SK-N-MC (cell line): ENCODE measurements at places on chromosomes 4 and X.

- no peak for DNase-seq
Measured at GRCh38 chr4:81319657-81320056, 104.6 kb upstream of the PRKG2 start.

- DNase-seq: no peak
Measured at GRCh38 chr4:177283167-177283566, 26.5 kb upstream of the NEIL3 start.

DNA sequence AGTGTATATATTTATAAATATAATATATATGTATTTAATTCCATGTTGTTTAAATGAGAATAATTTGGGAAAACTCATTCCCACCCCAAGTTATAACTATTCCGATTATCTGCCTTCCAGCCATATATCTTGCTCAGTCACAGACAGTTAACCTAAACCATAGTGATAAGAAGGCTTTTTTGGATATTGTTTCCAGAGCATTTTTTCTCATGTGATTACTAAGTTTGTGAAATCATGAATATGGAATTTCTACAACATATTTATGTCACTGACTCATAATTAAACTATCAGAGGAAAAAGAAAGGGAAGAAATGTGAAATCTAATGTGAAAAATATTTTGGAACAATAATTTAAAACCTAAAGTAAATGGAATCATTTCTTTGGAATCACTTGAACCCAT is 1163.5 kb upstream of the PABPC4L start:
- DNase-seq: no peak

GRCh38 chrX:13180807-13181206 is 136.4 kb upstream of the FAM9C start:
- no peak for DNase-seq

GRCh38 chr4:149493492-149493891 is 322.2 kb downstream of the IQCM start:
- DNase-seq: no peak

DNA sequence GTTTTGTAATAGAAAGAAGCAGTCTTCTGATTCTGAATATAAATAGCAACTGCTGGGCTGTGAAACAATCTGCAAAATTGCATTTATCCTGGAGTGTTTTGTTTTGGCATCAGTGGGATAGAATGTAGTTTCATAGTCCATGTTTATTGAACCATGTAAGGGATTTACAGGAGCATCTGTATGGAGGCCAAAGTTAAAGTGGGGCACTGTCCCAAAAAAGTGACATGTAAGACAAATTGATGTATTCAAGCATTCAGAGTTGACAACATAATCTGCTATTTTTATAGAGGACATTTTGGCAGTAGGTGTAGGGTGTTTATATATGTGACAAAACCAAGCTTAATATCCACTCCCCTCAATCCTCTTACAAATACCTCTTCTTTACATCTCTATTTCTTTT is 200.5 kb upstream of the ANK2 start:
- no peak for DNase-seq

GRCh38 chrX:132226169-132226568 is 6.9 kb upstream of the RAP2C start:
- no peak for DNase-seq

DNA sequence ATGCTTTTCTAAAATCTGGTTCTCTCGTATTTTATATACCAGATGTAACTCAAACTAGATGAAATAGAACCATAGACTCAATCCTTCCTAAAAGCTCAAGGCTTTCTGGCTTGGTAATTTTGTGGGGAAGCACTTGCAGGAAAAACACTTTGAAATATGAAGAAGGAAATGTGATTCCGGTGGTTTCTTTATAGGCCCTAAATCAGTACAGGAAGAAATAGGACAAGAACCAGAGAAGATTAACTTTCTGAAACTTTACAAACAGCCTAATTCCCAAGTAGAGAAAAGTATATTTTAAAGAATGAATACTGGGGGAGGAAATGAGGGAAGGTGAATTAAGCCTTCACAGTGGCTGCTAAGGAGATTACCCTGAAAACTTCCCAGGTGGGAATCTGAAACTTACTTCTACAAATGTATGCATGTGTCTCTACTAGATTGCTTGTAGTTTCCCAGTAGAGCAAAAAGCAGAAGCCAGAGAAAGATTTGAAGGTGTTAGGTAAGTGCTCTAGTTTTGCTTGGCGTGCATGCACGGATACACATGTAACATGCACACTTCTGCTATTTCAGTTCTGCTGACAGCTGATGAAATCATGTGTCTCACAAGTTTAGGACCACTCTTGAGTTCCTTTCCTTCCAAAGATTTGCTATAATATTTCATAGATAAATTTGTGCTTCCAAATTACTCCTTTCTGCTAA is 92.1 kb downstream of the AFF1 start:
- DNase-seq: no peak

DNA sequence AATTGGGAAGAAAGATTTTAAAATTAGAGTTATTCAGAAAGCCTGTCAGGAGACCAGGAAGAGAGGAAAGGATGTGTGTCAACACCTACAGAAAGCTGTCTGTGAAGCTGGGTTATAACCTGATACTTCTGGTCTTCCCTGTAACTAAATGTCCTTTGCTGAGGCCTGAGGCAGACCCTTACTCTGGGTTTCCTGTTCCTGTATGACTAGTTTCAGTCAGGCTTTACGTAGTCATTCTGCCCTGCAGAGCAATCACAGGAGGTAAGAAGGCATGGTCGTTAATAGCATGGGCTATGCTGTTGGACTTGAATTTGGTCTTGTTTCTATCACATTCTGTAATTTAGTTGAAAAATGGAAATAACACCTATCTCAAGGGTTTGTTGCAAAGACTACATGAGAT is 110.5 kb upstream of the IGFBP7 start:
- DNase-seq: no peak

DNA sequence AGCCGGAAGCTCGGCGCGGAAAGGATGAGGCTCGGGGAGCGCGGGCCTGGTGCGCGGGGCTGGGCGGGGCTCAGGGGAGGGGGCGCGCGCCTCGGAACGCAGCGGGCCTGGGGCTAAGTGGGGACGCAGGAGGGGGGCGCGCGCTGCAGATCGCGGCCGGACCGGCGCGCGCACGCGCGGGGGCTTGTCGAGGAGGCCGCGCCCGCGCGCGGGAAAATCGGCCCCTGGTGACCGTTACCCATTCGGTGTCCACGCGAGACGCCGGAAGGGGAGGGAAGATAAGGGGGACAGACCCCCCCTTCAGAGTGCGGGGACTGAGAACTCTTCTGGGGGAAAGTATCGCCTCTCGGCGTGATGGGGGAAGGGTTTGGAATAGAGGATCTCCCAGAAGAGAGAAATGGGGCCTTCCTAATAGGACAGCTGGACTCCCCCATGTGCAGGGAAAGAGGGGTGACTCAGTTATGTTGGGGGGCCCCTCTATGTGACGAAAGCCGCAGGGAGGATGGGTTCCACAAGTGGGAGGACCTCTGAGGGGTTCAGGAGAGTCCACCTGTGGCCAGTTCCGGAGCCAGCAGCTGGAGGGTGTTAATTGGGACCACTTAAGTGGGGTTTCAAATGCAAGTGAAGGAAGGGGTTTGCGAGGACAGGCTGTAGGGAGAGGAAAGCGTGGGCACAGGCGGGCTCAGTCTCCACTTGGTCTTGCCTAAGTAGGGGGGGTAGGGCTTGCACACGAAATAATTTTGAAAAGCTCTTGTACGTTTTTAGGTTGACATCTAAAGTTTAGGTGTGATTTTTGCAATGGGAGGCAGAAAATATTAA is 584 bp downstream of the SUV39H1 start:
- DNase-seq: no peak

DNA sequence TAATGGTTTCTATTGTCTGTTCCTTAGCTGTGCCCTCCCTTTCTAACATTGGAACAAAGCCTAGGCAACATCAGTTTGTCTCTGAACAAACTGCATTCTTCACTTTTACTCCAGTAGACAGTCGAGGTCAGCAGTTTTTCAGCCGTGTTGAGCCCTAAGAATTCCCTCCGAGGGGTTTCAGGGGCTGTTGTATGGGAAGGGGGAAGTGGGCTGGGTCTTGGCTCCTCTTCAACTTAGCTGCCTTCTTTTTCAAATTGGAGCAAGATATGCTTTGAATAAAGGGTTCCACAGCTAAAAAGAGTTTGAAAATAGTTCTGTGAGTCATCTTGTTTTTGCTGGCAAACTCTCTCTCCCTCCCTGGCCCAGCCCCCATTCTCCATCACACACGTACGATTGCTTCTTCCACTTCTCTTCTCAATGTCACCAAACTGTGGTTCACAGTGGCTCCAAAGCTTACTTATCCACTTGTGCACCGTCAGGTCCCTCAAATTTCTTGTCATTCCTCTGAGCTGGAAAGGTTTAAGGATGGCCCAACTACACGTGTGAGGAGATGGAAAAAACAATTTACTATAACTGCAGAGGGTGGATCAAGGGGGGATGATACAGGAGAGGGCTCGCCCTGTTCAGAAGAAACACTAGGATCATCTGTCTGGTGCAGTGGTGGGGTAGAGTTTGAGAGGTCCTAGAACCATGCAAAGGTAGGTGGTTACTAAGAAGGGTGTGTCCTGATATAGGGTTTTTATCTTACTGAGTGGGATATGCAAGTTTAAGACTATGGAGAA is 9.2 kb upstream of the MAML3 start:
- DNase-seq: no peak

- DNase-seq: no peak
Measured at GRCh38 chr4:147550626-147551246, 66.5 kb upstream of the TMEM184C start.

DNA sequence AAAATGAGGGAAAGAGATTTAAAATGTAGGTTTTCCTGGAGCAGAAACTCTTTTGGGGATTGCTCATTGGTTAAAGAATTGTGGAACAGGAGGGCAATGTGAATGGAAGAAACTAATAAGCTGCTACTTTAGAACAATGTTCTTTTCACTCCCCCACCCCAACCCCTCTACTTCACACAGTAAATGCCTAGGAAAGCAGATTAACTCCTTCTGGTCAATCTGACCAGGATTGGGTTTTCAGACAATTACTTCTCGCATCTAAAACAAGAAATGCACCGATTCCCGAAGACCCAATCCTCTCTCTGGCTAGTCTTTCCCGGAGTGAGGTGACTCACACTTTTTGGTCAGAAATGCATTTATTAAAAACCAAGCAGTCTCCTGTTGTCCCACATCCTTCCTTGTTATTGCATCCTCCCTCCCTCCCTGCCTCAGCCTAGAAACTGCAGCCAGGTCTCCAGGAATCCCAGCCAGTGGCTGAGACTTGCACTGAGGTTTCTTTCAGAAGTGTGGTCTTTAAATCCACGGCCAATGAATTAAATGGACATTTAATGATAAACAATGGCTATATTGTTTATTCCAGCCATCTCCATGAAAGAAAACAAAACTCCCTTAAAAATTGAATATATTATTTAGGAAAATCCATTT is 21.4 kb downstream of the MFAP3L start:
- no peak for DNase-seq

GRCh38 chrX:148441387-148441786 is 59.0 kb upstream of the AFF2 start:
- DNase-seq: no peak

GRCh38 chrX:45164995-45165394 is 35.7 kb downstream of the DIPK2B start:
- no peak for DNase-seq

DNA sequence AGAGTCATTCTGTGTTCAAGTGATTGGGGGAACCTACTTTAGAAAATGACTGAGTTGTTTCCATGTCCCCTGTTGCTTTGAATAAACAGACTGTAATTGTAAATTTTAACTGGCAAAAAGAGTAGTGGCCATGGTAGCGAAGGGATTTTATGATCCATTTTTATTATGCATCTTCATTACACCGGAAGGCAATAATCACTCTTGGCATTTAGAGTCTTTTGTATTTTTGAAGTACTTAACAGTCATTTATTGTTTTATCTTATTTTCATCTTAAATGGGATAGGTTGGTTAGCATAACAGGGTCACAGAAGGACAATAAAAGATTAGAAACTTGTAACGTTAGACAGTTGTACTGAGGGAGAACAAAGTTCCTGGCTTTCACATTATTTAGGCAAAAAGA is 11.0 kb upstream of the OTC start:
- no peak for DNase-seq

GRCh38 chr4:124883632-124884031 is 171.1 kb upstream of the ANKRD50 start:
- DNase-seq: no peak

GRCh38 chr4:52259978-52260377 is 208.9 kb downstream of the SPATA18 start:
- no peak for DNase-seq

- DNase-seq: no peak
Measured at GRCh38 chr4:21946858-21947257, 1.7 kb downstream of the KCNIP4 start.

DNA sequence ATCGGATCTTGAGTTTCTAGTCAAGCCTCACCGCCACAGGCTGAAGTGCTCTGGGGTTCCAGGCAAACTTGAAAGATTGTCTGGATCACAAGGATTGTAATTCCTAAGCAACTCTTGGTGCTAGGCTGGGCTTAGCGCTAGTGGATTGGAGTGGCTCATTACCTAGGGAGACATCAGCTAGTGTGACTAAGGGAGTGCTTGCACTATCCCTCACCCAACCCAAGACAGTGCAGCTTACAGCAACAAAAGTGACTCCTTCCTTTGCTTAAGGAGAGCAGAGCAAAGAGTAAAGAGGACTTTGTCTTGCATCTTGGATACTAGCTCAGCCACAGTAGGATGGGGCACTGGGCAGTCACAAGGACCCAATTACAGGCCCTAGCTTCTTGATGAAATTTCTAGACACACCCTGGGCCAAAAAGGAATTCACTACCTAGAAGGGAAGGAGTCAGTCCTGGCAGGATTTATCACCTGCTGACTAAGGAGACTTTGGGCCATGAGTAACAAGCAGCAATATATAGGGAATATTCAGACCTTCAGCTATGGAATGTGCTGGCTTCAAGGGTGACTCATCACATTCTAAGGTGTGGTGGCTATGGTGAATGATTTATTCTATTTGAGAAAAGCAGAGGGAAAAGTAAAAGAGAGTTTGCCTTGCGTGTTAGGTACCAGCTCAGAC is 1212.4 kb downstream of the PCDH18 start:
- no peak for DNase-seq

GRCh38 chr4:81607950-81608349 is 136.2 kb upstream of the RASGEF1B start:
- no peak for DNase-seq

- DNase-seq: no peak
Measured at GRCh38 chr4:10715696-10716095, 31.1 kb upstream of the CLNK start.

GRCh38 chr4:94803181-94803580 is 45.4 kb downstream of the BMPR1B start:
- no peak for DNase-seq

DNA sequence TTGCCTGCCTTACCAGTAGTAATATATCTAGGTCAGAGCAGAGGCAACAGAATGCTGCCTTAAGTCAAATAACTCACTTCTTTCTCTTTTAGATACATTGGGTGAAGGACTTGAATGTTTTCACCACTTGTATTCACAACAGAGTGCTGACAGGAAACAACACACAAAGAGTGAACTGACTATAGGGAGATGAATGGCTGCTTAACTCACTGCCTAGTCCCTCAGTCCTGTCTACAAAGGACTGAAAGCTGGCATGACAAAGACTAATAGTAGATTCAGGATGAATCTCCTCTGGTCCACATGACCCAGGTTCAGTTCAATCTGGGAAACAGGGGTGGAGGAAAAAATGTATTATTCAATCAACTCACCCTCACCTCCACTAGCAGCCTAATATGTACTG is 134.2 kb downstream of the GALNTL6 start:
- no peak for DNase-seq
